ENCODE measurements at places on chromosomes 4 and X.

DNA sequence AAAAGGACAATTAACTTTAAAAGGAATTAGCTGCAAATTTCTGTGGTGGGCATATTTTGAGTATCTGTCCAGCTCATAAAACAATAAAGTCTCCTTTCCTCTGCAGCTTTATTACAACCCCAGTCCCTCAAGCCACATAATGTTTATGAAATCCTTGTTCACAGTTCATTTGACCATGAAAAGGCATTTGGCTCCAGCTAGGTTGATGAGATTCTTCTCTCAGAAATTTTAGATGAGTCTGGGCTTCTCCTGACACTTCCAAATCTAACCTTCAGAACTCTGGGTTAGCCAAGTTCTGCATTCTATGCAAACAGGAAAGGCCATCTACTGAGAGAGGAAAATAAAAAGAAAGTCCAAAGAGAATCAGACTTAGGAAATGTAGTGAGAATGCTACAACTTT is 156.8 kb downstream of the GRXCR1 start:
- no peak overlapping the region for H3K27ac ChIP-seq
- DNase-seq, result no peak
- H3K4me3 ChIP-seq, result no peak overlapping the region
- no peaks in the 10 kb centered on the region for H3K36me3 ChIP-seq
- no peaks in the 10 kb centered on the region for H3K27me3 ChIP-seq

GRCh38 chrX:153692611-153693156 is 5.0 kb downstream of the SLC6A8 start:
- peak overlapping the region; percentile 43 for H3K27ac ChIP-seq
- peaks cover 8% of the 10 kb centered on the region for H3K27me3 ChIP-seq
- H3K4me1 ChIP-seq, result peaks cover 8% of the 10 kb centered on the region
- DNase-seq, result no peak
- no peak overlapping the region for H3K4me3 ChIP-seq
- H3K36me3 ChIP-seq, result peaks cover 9% of the 10 kb centered on the region

DNA sequence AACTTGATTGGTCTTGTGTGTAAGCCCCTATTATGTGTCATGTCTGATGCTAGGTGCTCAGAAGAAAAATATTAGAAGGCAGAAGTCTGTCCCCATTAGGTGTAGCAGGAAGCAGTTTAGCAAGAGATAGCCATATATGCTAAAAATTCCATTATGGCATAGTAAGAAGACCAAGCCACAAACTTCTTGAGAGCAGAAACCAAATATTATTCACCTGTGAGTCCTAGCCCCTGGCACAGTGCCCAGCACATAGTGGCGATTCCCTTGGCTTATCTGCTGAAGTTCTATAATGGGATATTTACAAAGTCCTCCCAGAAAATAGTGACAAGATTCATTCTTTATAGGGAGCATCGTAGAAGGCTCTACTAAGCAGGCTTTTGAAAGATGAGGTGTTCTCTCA is 174.4 kb downstream of the RAB28 start:
- H3K4me1 ChIP-seq, result no peaks in the 10 kb centered on the region
- peaks cover 21% of the 10 kb centered on the region for H3K36me3 ChIP-seq
- H3K27me3 ChIP-seq, result no peaks in the 10 kb centered on the region
- no peak overlapping the region for H3K4me3 ChIP-seq

DNA sequence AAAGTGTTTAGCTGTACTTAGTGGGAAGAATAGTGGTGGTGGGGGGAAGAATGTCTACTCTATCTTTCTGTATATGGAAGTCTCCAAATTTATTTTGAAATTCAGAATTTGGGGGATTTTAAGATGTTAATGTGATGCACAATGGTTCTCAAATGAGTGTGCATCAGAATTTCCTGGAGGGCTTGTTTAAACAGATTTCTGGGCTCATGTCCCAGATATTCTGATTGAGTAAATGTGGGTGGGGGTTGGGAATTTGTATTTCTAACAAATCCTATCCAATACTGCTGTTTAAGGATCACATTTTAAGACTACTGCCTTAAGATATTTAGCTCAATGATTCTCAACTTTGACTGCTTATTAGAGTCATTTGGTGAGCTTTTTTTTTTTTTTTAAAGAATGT is 15.1 kb upstream of the INTS6L start:
- DNase-seq, result no peak
- no peak overlapping the region for H3K4me3 ChIP-seq
- no peak overlapping the region for H3K27ac ChIP-seq
- H3K4me1 ChIP-seq, result no peaks in the 10 kb centered on the region

Data from stimulated activated naive B cell treated with anti-CD40 and anti-IgM and Interleukin-4, amounts not matched to agents 10 μg/mL and 1 μg/mL and 100 μg/mL, for 72 hours (primary cell).